Right ventricle myocardium inferior (tissue), 1 donor: ENCODE measurements at places on chromosomes 1 and 21. TPM values are rescaled to one million over a fixed set of nuclear protein-coding genes. Genes with fewer than 3 reads are reported as not detected.

DNA sequence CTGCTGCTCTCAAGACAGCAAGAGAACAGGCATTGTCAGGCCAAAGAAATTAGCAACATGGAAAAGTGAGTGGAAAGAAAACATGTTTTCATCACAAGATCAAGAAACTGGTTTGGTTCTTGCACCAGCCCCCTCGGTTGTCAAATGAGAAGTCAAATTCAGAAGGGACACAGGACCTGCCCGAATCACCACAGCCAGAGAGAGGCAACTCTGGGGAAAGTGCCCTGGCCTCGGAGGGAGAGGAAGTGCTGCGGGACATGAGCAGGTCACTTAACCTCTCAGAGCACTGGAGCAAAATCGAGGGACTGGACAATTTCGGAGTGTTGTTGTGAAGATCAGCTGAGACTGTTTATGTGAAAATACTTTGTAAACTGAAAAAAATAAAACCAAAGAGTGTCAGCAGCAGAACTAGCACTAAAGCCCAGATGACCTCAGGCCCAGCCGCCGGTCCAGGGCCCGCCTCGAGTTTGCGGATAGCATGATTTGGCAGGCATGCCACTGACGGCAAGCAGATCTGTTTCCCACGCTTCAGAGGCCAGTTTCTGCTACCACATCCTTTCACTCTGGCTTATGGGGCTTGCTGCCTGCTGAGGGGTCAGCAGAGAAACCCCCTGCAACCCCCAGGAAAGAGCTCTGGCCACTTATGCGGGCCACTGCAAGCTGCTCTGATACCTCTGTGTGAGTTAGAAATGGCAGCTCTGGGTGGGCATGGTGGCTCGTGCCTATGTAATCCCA, 32.1 kb downstream of the CD247 start:
- DNase-seq: no peak

- DNase-seq: no peak
Observed at GRCh38 chr1:42873670-42874069, 27.3 kb downstream of the ZNF691 start.

DNA sequence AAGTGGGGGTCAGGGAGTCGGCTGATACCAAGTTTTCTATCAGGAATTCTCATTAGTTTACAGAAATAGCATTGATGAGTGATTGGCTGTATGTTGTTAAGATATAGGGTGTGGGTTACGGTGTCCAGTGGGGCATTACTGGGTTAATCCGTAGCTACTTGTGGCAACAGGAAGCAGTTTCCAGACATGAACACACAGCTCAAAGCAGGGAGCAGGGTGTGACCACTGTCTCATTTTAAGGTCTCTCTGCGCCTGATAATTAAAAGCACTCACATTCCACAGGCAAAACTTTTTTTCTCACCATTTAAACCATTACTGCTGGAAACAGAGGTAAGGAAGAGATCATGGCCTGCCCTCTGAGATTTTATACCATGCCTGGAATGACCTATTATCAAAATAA, 114.9 kb downstream of the SIK1 start:
- DNase-seq: no peak

- no peak for DNase-seq
Observed at GRCh38 chr1:155504207-155504606, 58.4 kb downstream of the ASH1L start.

DNA sequence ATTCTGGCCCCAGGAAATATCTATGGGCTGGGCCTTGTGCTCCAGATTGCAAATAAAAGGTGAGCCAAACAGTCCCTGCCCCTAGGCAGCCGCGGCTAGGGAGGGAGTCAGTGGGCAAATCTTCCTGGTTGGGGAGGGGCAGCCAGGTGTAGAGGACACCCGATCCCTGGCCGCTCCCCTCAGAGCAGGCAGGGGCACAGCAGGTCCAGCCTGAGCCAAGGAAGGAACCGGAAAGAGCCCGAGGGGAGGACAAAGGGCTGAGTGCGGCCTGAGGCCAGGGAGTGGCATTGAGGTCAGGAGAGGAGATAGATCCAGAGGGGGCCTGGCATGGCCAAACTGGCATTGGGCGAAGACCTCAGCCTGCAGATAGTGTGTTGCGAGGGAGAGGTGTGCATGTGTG, 36.6 kb upstream of the ARF1 start:
- DNase-seq: no peak

DNA sequence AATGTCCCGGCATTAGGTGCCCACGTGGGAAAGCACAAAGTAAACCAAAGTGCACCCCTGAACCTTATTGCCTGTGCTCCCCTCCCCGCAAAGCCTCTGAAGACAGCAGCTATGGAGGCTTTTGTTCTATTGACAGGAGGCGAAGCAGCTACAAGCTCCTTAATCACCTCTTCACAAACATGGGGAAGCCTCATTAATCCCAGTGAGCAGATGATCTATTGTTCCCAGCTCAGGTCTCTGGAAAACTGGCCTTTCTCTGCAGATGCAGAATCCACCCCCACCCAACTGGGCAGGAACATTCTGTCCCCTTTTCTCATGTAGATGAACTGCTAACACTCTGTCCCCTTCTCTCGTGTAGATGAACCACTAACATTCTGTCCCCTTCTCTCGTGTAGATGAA, 190.5 kb upstream of the CSF3R start:
- no peak for DNase-seq

- DNase-seq: no peak
Observed at GRCh38 chr1:105608713-105609112, 1447.8 kb upstream of the PRMT6 start.

The MEAF6 gene
- 35.9 TPM for total RNA-seq

GRCh38 chr21:42431196-42431595, 27.5 kb downstream of the UBASH3A start:
- no peak for DNase-seq

DNA sequence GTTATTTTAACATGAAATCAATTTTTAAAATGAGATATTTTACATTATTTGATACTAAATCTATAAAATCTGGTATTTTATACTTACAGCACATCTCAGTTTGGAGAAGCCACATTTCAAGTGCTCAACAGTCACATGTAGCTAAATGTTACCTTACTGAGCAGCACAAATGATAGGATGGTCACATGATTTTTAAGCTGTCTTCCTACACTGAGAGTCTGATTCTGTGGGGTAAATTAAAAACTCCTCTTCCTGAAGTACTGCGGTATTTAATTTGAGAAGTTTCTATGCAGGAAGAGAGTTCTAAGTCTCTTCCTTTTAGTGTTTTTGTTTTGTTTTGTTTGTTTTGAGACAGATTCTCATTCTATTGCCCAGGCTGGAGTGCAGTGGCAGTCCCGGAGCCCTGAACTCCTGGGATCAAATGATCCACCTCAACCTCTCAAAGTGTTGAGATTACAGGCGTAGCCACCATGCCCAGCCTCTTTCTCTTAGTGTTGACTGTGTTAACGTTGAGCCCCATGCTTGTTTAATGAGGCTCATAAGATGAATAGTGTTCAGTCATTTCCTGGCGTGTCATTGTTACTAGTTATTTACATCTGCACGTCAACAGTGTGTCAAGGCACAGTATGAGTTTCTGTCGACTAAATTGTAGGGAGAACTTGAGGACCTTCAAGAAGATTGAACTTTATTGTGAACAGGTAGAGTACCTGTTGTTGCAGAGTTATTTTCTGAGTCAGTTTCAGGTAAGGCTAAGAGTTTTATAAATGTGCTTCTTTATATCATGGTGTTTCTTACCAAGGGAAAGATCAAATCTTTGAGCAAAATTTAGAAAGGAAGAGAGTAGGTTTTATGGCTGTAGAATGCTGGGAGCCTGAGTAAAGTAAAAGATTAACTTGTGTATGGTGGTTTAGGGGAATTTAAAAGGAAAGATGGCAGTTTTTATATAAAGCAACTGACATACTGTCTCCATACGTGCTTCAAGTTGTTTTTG, 3.3 kb downstream of the CNST start:
- DNase-seq: no peak

The AIDA gene
- total RNA-seq: 58.4 TPM

- no peak for DNase-seq
Observed at GRCh38 chr1:9275567-9276034, 17.1 kb upstream of the SPSB1 start.

The LPGAT1 gene
- 22.2 TPM for total RNA-seq

DNA sequence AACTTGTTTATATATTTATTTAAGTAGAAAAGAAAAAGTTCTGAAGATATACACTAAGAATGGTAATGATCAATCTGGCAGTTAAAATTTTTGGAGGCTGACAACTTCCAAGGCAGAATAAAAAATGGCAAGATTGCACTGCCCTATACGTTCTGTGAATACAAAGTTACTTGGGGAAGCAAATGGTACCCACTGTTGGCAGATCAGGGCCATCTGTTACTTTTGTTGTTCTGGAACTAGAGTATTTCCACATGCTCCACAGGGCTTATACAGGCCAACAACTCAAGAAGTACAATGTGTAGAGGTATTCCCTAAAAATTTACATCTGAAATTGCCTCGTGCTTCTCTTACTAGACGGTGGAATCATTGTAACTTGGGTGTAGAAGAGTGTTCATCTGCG, 53.2 kb downstream of the AHCTF1 start:
- DNase-seq: no peak

The RNF186 gene
- not detected for total RNA-seq

- no peak for DNase-seq
Observed at GRCh38 chr1:164864161-164864560, 305.2 kb downstream of the PBX1 start.

GRCh38 chr21:30164796-30165195, 1.8 kb downstream of the CLDN17 start:
- no peak for DNase-seq
